Cortex of kidney (tissue), 1 donor: ENCODE measurements at places on chromosomes 3 and 15.

DNA sequence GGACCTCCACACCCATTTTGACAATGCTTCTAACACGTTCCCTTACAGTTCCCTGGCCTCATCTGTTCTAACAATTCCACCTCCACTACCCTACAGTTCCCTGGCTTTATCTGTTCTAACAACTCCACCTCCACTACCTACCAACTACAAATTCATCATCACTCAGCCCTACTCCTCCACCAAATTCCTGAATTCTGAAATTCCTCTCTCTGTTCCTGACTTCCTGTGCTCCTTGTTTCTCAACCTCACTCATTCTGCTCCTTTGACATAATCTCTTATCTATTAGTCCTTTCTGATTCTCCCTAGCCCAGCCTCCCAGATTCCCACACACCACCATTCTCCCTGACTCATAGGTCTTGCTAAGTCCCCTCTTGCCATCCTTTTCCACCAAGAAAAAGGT is 22.5 kb downstream of the UPK1B start:
- DNase-seq = no peak

GRCh38 chr3:9077029-9077428 is 113.8 kb upstream of the RAD18 start:
- no peak for DNase-seq

- no peak for DNase-seq
Observed at GRCh38 chr3:20185331-20185678, 701 bp downstream of the SGO1 start.

DNA sequence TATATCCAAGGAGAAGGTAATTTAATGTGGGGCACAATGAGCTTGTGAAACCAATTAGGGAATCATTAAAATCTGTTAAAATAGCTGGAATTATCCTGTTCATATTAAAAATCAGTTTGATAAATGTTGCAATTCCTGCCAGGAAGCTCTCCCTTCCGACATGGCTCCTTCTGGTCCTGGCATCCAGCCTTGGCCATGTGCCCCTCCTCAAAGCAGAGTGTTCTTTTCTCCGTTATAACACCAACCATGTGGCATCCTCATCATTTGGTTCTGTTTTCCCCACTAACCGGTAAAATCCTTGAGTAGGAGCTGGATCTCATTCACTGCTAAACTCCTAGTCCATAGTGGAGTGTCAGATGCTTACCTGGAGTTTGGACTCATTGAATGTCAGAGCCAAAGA is 127.2 kb downstream of the ARNT2 start:
- DNase-seq = no peak

GRCh38 chr3:163951397-163951987 is 1126.8 kb downstream of the SI start:
- DNase-seq = no peak

DNA sequence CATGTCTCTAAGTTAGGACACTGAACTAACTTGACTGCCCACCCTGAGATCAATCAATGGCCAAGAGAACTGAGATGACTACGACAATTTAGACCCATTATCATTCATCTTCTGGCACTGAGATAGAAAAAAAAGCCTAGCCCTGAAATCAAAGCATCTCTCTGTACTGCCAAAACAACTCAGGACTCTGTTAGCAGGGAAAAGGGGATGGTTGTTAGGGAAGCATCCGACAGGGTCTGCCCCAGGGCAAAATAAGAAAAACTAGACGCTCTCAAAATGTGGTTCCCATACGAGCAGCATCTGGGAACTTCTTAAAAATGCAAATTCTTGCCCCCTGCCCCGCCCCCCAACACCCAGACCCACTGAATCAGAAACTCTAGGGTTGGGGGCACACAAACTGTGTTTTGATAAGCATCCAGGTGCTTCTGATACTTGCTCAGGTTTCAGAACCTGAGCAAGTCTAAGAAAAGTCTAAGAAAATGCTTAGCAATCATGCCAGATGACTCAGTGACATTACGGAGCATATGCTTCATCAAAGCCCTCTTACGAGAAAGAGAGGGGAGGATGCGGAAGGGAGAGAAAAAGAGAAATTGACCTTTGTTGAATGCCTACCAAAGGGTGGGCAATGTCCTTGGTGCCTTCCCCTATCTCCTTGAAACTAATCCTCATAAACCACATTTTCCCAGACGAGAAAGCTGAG is 172.8 kb upstream of the HES1 start:
- DNase-seq = no peak

GRCh38 chr15:65369212-65369547 is 8.6 kb downstream of the IGDCC3 start:
- no peak for DNase-seq

DNA sequence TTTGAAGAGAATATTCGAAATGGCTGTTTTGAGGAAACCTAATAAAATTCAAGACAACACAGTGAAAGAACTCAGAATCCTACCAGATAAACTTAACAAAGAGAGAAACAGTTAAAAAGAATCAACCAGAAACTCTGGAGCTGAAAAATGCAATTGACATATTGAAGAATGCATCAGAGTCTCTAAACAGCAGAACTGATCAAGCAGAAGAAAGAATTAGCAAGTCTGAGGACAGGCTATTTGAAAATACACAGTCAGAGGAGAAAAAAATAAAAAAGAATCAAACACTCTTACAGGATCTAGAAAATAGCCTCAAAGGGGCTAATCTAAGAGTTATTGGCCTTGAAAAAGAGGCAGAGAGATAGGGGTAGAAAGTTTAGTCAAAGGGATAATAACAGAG is 13.5 kb downstream of the C3orf33 start:
- DNase-seq = no peak

DNA sequence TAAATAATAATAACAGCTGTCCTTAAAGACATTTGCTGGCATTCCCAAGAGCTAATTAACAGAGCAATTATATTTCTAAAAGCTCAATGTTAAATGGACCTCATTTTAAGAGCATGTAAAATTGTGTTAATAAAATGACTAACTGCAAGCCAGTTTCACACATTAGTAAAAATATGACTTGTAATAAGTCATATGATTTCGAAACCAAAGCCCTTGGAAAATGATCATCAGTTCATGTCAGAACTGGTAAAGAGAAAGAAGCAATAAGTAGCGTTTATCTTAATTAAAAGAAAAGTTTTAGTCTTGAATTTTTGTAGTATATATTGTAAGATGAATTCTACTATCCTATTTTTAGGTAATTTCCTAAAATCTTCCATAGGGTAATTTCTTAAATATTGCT is 310.7 kb downstream of the CNTN3 start:
- DNase-seq = no peak
